ENCODE measurements at places on chromosomes 16 and 17.
A peak's percentile ranks its signal among the peaks of the same experiment; 100 is the strongest.

GRCh38 chr17:29005936-29006511 is at the start of gene SEZ6:
Gene SEZ6 (minus strand): TSS chr17:29006033. CDS start chr17:29005869, 164 bp downstream.
- H3K27ac ChIP-seq: no peak within 1 kb of the TSS
- no peaks in the 10 kb centered on the region for H3K36me3 ChIP-seq
- H3K4me3 ChIP-seq: no peak within 1 kb of the TSS
- peaks cover 3% of the 10 kb centered on the region for H3K4me1 ChIP-seq
- DNase-seq: peak; percentile 88

DNA sequence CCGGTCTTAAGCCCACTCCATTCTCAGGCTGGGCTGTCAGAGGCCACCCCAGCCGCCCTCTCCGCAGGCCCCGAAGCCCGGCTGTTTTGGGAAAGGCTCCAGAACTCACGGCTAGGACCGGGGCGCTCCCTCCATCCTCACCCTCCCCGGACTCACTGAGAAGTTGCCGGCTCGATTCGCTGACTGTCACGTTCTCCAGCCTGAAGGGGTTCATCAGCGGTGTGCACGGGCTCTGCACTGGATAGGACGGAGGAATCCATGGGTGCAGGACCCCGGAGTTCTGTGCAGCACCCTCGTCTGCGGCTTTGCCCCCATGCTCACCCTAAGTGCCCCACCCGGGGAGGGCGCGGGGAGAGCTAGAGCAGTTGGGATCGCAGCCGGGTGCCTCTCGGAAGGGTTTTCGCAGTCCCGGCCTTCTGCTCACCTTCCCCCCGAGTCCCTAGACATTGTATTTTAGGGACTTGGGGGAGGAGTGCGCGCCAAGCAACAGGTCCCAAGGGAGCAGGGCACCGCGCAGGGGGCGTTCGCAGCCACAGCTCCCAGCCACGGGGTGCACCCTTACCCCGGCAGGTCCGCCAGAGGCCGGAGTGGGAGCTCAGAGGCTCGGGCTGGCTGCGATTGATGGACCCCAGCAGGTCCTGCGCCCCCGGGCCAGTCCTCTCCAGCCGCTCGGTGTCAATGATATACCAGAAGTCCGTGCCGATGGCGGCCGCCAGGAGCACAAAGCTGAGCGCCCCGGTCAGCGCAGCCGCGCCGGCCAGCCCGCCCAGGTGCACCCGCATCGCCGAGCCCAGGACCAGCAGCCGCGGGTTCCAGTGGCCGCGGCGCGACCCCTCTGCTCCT is 1.0 kb downstream of the TMEM114 start:
- no peaks in the 10 kb centered on the region for H3K36me3 ChIP-seq
- DNase-seq: no peak
- H3K27ac ChIP-seq: no peak overlapping the region
- H3K4me1 ChIP-seq: no peaks in the 10 kb centered on the region
- H3K4me3 ChIP-seq: no peak overlapping the region

- H3K27me3 ChIP-seq: no peaks in the 10 kb centered on the region
- no peaks in the 10 kb centered on the region for H3K36me3 ChIP-seq
- DNase-seq: peak; percentile 51
These were observed 48.7 kb downstream of the DNAH17 start for GRCh38 chr17:78528541-78528940.

DNA sequence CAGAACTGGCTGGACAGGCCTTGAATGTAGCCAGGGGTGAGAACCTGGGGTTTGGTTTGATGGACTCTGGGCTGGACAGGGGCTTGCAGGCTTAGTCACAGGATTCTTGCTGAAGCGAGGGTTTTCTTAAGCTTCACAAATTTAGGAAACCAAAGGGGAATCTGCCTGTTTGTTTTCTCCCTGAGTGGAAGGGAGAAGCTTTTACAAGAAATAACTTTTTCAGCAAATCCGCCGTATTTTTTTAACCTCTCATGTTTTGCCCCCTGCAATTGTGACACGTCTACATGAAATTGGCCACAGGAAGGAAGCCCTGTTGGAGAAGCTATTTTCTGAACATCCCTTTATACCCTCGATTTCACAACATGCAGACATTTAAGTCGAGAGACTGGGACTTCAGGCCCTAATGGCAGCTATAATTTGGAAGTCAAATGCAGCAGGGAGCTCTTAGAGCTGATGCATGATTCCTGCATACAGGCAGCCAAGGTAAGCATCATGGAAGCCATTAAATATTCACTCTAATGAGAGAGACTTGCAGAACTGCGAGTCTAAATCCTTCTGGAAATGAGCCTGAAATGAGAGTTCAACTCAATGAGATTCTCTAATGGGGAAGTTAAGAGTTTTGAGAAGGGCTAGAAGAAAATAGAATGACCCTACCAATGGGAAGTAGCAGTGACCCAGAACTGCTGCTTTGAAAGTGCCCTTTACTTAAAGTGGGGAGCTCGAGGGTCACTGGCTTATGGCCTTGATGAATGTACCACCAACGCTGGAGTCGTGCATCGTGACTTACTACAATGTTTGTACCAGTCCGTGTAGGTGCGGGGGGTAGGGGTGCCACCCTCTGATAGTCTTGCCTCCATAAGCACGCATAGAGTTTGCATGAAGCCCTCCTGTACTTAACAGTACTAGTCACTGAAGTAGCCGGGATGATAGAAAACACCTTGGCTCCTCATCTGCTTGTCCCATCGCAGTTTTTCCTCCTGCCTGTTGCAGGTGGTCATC is 45.1 kb upstream of the IRF8 start:
- no peak overlapping the region for H3K27ac ChIP-seq
- no peaks in the 10 kb centered on the region for H3K27me3 ChIP-seq
- H3K36me3 ChIP-seq: no peaks in the 10 kb centered on the region
- peaks cover 26% of the 10 kb centered on the region for H3K4me1 ChIP-seq

- no peak overlapping the region for H3K27ac ChIP-seq
- no peak for DNase-seq
- peaks cover 31% of the 10 kb centered on the region for H3K36me3 ChIP-seq
- H3K4me3 ChIP-seq: no peak overlapping the region
- no peaks in the 10 kb centered on the region for H3K27me3 ChIP-seq
These were observed 2.9 kb downstream of the SLC39A11 start for GRCh38 chr17:73089322-73090317.

GRCh38 chr16:53745753-53746266 is 41.9 kb downstream of the FTO start:
- H3K36me3 ChIP-seq: peaks cover 3% of the 10 kb centered on the region
- no peak for DNase-seq
- H3K4me3 ChIP-seq: no peak overlapping the region
- no peaks in the 10 kb centered on the region for H3K27me3 ChIP-seq
- H3K4me1 ChIP-seq: peaks cover 67% of the 10 kb centered on the region
- peak overlapping the region; percentile 65 for H3K27ac ChIP-seq

GRCh38 chr17:82723169-82723807 is 6.8 kb downstream of the FN3KRP start:
- H3K36me3 ChIP-seq: peaks cover 10% of the 10 kb centered on the region
- no peaks in the 10 kb centered on the region for H3K27me3 ChIP-seq
- no peak overlapping the region for H3K27ac ChIP-seq
- no peak overlapping the region for H3K4me3 ChIP-seq
- no peak for DNase-seq
- no peaks in the 10 kb centered on the region for H3K4me1 ChIP-seq

DNA sequence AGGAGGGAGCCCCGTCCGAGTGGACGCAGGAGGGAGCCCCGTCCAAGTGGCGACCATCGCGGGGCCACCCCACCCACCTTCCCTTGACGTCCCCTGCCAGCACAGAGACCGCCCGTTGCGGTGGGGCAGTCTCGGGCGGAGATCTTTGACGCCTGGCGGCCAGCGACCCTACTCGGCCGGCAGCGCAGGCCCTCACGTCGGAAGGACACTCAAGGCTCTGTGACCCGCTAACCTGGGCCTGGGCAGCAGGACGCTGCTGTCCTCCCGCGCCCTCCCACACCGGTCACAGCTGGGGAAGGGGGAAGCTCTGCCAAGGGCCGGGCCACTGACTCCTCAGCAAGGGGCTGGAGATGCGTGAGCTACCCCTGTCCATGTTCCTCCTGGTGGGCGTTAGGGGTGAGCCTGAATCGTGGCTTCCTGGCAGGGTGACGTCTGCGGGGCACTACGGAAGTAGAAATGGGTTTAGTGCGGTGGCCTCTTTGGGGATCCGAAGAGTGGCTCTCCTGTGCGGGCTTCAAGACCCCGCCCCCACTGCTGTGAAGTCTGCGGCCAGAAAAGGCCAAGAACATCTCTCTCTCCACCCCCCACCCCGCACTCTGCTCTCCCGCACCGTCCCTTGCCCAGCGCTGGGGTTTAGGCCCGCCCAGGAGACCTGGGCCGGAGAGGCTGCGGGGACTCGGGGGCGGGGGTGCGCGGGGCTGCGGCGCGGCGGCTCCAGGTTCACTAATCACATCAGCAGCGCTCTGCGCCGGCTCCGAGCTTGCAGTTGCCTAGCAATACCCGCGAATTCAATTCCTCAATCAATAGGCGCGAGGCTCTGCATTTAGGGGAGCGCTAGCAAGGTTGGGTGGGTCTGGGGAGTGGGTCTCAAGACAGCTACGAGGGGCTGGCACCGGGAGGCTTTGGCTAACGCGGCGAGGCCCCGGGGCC is 5.8 kb downstream of the CBX8 start:
- no peak overlapping the region for H3K27ac ChIP-seq
- peaks cover 16% of the 10 kb centered on the region for H3K4me1 ChIP-seq
- DNase-seq: no peak
- peaks cover 12% of the 10 kb centered on the region for H3K36me3 ChIP-seq
- H3K4me3 ChIP-seq: no peak overlapping the region

DNA sequence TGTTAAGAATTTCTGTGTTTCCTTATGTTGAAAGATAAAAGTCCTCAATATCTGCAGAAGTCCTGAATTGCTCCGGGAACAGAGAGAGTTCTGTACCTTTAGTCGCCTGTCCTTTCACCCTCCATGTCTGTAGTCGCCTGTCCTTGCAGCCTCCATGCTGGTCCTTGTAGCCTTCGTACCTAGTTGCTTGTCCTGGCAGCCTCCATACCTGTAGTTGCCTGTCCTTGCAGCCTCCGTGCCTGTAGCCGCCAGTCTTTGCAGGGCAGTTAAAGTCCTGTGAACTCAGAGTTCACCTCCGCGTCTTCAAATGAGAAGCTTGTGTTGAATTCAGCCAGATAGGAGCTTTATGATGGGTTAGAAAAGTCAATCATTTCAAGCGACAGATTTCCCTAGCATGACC is 19.5 kb upstream of the ITGAX start:
- H3K4me1 ChIP-seq: no peaks in the 10 kb centered on the region
- no peak overlapping the region for H3K4me3 ChIP-seq
- no peak for DNase-seq
- no peaks in the 10 kb centered on the region for H3K36me3 ChIP-seq
- H3K27ac ChIP-seq: no peak overlapping the region

- H3K4me3 ChIP-seq: no peak overlapping the region
- H3K27ac ChIP-seq: no peak overlapping the region
- peaks cover 33% of the 10 kb centered on the region for H3K4me1 ChIP-seq
- no peak for DNase-seq
- no peaks in the 10 kb centered on the region for H3K27me3 ChIP-seq
- H3K36me3 ChIP-seq: no peaks in the 10 kb centered on the region
These were observed 1.0 kb downstream of the MYLK3 start for GRCh38 chr16:46746821-46747776.

GRCh38 chr17:7997186-7997585 is 5.2 kb upstream of the GUCY2D start:
- DNase-seq: peak; percentile 59
- H3K4me1 ChIP-seq: peaks cover 23% of the 10 kb centered on the region

DNA sequence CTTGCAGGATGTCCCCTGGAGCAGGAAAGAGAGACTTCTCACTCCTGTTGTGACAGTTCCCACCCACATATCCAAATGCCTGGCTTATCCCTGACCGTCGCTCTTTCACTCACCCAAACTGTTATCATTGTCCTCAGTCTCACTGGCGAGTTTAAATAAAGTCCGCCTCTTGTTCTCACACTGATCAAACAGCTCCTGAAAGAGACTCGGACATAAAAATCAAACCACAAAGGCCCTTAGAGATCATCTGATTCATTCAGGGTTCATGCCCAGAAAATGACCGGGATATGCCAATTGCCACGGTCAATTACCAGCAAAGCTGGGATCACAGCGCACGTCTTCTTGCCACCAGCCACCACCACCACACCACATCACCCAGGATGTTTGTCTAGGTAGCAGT is 19.9 kb downstream of the GGA3 start:
- H3K27me3 ChIP-seq: no peaks in the 10 kb centered on the region
- no peak overlapping the region for H3K27ac ChIP-seq
- peaks cover 57% of the 10 kb centered on the region for H3K4me1 ChIP-seq
- peaks cover 51% of the 10 kb centered on the region for H3K36me3 ChIP-seq
- DNase-seq: no peak

GRCh38 chr16:54070789-54071343 is 215.7 kb downstream of the IRX3 start:
- no peaks in the 10 kb centered on the region for H3K27me3 ChIP-seq
- no peaks in the 10 kb centered on the region for H3K36me3 ChIP-seq
- peak overlapping the region; percentile 39 for H3K27ac ChIP-seq
- no peak overlapping the region for H3K4me3 ChIP-seq
- peaks cover 15% of the 10 kb centered on the region for H3K4me1 ChIP-seq
- DNase-seq: peak; percentile 60

GRCh38 chr16:87619360-87620200 is 17.3 kb downstream of the JPH3 start:
- H3K27me3 ChIP-seq: no peaks in the 10 kb centered on the region
- no peak overlapping the region for H3K27ac ChIP-seq
- no peaks in the 10 kb centered on the region for H3K4me1 ChIP-seq
- no peaks in the 10 kb centered on the region for H3K36me3 ChIP-seq
- no peak for DNase-seq

DNA sequence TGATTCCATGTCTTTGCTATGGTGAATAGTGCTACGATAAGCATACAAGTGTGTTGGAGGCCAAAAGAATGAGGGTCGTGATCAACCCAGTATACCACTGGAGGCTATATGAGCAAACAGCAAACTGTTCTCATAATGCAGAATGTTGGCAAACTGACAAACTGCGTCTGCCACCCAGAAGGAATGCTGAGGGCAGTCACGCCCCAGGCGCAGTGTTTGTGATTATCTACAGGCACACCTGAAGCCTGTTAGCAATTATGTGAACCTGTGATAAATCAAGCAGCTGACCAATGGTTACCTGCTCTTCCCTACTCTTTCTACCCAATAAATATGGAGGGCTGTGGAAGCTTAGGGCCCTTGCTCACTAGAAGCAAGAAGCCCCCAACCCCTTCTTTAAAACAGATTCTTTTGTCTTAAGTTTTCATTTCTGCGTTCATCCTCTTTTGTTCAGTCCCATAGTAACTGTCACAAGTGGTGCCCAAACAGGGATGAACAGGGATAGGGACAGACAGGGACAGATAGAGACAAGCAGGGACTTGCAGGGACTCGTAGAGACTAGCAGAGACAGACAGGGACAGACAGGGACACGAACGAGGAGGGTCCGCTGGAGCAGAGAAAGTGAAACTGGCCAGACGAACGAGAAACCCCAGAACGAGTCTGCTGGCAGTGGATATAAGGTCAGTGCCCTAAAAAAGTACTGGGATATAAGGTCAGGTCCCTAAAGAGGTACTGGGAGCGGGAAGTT is 25.1 kb downstream of the CD300LG start:
- H3K27me3 ChIP-seq: no peaks in the 10 kb centered on the region
- H3K36me3 ChIP-seq: no peaks in the 10 kb centered on the region
- no peaks in the 10 kb centered on the region for H3K4me1 ChIP-seq
- H3K4me3 ChIP-seq: no peak overlapping the region
- H3K27ac ChIP-seq: no peak overlapping the region

DNA sequence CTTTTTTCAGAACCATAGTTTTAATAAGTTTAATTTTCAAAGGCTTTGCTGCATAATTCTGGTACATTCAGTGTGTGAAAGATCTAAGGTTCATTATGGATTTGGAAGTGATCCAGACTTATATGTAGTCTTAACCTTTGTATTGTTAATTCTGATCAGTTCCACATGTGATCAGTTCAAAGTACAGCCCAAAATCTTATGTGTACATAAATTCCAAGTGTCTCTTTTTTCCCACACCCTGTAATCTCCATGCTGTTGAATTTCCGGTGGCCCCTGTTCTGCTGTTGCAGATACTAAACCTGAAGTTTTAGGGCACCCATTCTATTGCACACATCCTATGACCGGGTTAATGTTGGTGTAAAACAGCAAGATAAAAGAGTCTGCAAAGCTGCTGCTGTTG is 1147.5 kb upstream of the CDH8 start:
- H3K4me3 ChIP-seq: no peak overlapping the region
- H3K27me3 ChIP-seq: no peaks in the 10 kb centered on the region
- DNase-seq: no peak
- no peaks in the 10 kb centered on the region for H3K36me3 ChIP-seq

Data from Karpas-422 (cell line).